ENCODE measurements at places on chromosomes 2 and 18.

- no peak for DNase-seq
Observed at GRCh38 chr2:36266536-36267121, 88.9 kb upstream of the CRIM1 start.

DNA sequence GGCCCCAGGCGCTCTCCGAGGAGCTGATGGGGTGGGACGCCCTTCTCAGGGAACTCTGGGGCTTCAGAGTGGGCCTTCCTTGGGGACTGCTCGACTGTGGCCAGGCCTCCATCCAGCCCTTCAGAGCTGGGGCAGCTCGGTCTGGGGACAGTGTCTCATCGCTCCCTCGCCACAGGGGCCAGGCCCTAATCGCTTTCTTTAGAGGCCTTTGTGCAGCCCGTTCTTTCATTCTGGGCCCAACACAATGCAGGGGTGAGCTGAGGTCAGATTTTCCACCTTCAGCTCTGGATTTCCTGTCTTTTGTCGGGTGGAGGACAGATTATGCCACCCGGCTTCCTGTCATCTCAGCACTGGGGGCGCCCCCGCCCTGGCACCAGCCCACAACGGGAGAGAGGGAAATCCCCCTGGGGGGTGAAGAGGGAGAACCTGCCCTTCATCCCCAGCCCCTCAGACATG lies 25.2 kb downstream of the MYCN start:
- peak; percentile 28 for DNase-seq

DNA sequence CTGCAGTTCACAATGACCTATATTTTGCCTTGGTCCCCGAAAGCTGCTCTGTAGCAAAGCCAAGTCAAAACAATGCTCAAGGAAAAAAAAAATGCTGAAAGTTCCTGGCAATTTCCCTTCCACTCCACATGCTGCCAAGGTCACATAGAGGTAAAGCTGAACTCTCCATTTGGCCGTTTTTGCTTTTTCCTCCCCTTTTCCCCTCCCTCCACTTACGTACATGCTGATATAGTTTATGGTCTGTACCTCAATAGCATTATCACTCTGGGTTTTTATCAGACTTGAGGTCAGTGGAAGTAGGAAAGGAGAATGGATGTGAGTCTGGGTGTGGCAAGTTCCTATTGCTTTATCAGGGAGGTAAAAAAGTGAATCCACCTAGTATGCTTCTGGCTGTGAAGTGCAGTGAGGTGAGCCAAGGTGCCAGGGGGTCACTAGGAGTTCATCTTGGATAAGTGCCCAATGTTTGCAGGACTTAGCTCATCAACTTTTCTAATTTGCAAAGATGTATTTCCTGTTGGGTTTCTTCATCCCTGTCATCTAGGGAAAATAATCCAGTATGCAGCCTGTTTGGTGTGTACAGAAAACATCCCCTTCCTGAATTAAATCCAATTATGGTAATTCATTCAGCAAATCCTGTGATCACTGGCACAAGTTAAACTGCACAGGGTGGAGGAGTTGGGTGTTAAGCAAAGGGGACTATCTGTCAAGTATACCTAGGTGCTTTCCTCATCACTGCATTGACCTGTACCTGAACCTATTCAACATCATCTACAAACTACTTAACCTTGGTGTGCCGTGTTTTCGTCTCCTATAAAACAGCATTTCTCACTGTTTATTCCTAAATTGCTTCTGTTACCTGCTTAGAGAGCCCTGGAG lies 124.3 kb upstream of the CYP26B1 start:
- DNase-seq: no peak

DNA sequence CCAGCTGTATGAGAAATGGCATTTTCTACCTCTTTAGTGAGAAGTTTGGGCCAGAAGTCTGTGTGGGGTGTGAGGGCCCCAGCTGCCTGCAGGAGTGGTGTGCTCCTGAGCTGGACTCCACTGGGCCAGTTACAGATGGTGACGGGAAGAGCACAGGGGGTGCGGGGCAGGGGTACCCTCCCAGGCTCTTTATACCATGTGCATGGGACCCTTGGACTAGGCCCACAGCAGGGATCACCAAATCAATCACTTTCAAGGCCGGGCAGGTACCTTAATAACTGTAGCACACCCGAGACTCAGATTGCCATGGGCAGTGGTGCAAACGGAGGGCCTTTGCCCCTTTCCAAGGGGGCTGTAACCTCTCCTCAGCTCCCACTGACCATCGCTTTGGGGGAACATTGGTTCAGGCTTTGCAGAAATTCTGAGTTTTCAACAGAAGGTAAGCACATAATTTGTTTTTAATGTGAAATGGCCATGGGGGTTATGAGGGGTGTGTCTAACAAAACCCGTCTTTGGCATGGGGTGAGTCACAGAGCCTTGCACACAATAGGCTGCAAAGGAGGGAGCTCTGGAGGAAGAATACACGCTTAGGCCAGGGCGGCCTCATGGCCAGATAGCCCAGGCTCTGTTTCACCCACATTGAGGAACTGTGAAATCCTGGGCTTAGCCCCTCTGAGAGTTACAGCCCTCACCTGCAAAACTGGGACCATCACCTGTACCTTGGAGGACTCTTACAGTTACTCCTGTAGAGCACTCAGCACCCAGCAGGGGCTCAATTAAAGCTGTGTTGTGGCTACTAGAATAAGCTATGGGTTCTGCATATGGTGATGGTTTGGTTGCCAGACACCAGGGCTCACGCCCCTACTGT lies 141.0 kb upstream of the BCL2L11 start:
- no peak for DNase-seq

DNA sequence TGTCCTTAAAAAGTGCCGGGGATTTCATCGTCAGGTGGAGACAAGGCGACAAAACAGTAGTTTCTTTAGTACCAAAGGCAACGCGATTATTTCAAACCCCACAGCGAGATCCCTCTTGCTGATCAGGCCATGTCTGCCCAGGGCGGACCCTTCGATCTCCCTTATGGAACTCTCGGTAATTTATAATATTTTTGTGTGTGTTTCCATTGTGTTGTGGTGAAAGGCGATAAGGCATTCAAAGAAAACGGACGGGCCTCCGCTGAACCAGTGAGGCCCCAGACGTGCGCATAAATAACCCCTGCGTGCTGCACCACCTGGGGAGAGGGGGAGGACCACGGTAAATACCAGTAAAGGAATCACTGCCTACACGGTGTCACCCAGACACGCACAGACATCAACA lies 1.4 kb upstream of the GAD1 start:
- DNase-seq: no peak

GRCh38 chr18:58195278-58195765 lies 151.3 kb downstream of the NEDD4L start:
- DNase-seq: peak; percentile 4

DNA sequence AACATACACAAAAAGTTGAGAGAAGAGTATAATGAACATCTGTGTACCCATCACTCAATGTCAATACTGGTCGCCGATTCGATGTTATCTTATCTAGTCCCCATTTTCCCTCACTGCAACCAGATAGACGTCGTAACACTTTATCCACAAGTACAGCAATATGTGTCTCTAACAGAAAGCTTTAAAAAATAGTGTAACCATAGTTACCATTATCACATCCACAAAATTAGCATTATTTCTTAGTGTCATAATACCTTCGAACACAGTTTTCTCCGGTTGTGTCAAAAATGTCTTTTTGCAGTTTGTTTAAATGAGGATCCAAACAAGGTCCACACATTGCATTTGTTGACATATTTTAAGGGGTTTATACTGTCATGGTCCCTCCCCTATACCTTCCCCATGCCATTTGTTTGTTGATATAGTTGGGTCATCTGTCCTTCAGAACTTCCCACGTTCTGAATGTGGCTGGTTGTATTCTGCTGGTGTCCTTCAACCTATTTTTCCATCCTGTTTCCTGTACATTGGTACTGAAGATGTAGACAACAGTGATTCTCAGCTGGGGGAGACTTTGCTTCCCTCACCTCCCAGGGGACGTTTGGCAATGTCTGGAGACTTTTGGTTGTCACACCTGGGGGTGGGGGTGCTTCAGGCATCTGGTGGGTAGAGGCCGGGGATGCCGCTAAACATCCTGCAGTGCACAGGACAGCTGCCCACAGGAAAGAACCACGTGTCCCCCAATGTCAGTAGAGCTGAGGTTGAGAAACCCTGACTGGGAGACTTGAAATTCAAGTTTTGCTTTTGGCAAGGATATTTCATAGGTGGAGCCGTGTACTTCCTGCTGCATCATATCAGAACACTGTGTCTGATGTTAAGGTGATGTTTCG lies 72.7 kb upstream of the SPRED2 start:
- no peak for DNase-seq

DNA sequence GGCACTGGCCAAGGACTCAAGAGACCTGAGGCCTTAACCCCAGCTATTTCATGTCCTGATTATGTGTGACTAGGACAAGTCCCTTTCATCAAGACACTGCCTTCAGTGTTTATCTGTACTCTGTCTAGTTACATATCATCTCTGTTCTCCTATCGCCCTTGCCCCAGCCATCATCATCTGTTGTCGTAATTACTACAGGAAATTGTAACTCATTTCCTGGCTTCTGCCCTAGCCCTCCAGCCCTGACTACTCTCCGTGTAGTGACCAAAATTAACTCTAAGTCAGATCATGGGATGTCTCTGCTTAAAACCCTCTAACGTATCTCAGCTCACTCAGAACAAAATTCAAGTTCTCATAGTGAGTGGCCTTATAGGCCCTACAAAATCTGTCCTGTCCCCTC lies 49.3 kb upstream of the LAPTM4A start:
- DNase-seq: no peak

DNA sequence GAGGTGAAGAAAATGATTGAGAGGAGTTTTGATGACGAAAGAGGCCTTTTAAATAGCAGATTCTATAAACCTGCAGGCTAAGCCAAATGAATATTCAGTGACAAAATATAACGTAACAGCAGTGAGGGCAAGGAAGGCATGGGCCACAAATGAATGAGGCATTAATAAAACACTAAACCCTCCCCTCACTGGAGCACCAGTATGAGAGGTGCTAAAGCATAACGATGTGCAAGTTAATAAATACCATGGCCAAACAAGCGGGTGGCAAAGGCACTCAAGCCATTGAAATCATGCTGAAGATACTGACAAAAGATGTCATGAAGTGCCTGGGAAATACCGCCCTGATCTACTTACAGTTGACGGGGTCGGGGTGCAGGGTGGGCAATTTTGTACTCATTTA lies 30.2 kb upstream of the LONRF2 start:
- no peak for DNase-seq

- DNase-seq: no peak
Observed at GRCh38 chr2:118983133-118983532, 41.1 kb downstream of the MARCO start.

GRCh38 chr2:5373200-5373599 lies 319.0 kb upstream of the SOX11 start:
- DNase-seq: no peak

DNA sequence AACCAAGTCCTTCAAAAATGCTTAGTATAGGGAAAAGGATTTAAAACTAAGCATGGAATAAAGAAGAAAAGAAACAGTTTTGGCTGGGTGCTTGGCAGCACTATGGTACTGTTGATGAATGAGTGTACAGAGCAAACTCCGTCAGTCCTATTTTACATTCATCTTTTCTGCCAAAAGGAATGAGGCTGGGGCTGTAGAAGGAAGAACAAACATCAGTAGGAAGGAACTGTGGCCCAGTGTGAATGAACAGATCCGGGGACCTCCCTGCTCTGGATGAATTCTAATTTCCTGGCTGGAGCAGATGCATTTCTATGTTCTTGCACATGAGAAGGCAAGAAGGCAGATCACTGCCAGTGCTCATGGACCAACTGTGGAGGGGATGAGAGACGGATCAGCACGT lies 474.0 kb upstream of the MEIS1 start:
- no peak for DNase-seq

DNA sequence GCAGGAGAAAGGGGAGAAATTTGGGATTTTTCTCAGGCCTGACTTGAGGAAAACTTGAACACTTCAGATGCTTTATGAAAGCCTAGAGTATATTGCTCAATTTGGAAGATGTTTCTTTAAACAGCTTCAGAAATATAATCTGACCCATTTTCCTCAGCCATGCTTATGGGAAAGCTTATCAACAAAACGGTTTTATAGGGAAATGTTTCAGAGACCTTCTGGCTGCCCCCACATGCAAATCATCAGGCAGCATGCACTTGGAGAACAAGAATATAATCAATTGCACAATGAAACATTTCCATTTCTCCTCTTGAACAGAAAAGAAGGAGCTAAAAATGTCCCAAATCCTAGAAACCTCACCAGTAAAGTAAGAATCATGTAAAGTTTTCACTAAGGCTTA lies 411.2 kb upstream of the ETAA1 start:
- DNase-seq: no peak

DNA sequence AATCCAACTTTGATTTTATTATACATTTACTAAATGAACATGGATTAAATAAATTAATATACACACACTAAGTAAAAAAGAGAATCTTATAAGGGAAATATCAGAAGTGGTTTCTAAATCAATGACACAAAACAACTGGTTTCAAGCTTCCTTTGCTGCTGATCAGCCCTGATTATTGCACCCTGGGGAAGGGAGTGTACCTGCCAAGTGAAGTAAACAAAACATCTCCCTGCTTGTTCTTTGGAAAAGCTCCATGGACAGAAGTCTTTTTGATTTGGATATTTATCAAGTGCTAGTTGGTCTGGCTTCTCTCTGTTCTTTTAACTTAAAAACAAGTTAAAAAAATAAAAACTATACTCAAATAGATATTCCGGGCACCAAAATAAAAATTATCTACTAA lies 190.1 kb downstream of the PDE11A start:
- DNase-seq: no peak

DNA sequence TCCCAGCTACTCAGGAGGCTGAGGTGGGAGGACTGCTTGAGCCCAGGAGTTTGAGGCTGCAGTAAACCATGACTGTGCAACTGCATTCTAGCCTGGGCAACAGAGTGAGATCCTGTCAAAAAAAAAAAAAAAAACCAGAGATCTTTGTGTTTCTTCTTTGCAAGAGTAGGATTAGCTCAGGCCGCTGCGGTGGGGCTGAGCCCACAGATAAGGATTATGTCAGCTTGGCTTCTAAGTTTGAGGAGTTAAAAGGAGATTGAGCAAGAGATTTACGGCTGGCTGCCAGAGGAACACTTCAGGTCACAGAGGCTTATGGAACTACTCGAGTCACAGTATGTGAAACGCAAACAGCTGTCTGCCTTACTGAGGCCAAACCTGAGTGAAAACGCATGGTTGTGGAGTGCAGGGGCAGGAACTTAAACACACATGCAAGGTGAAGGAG lies 146.7 kb upstream of the L3MBTL4 start:
- no peak for DNase-seq
